ENCODE measurements at places on chromosomes 13 and 19.

GRCh38 chr13:38376546-38376945 lies 26.9 kb downstream of the UFM1 start:
- no peak for DNase-seq

DNA sequence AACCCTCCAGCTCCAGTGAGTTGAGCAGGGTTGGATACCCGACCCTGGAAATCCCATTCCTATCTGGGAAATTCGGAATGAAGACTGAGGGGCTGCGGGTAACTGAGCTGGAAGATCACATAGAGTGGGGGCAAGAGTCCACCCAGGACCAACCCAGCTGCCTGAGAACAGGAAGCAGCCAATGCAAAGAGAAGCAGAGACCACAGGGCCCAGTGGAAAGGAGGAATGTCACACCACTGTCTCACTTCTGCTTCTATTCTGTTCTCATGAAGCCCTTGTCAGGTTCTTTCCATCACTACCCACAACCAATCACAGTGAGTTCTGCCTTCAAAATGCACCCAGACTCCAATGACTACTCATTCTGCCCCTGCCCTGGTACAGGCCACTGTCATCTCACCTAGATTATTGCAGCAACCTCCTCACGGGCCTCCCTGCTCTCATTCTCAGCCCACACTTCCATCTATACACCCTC lies 15.3 kb downstream of the DYRK1B start:
- DNase-seq: no peak

GRCh38 chr13:40172878-40173277 lies 493.6 kb downstream of the FOXO1 start:
- no peak for DNase-seq

DNA sequence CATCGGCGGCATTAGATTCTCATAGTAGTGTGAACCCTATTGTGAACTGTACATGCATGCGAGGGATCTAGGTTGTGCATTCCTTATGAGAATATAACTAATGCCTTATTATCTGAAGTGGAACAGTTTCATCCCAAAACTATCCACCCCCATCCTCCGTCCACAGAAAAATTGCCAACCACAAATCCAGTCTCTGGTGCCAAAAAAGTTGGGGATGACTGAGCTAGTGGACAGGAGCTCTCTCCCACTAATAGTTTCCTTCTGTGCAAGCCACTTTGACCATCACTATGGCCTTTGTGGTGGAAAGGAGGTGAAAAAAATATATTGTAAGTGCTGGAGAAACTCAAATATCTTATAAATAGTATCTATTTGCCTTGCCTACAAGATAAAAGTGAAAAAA lies 857.8 kb downstream of the DIAPH3 start:
- DNase-seq: no peak

DNA sequence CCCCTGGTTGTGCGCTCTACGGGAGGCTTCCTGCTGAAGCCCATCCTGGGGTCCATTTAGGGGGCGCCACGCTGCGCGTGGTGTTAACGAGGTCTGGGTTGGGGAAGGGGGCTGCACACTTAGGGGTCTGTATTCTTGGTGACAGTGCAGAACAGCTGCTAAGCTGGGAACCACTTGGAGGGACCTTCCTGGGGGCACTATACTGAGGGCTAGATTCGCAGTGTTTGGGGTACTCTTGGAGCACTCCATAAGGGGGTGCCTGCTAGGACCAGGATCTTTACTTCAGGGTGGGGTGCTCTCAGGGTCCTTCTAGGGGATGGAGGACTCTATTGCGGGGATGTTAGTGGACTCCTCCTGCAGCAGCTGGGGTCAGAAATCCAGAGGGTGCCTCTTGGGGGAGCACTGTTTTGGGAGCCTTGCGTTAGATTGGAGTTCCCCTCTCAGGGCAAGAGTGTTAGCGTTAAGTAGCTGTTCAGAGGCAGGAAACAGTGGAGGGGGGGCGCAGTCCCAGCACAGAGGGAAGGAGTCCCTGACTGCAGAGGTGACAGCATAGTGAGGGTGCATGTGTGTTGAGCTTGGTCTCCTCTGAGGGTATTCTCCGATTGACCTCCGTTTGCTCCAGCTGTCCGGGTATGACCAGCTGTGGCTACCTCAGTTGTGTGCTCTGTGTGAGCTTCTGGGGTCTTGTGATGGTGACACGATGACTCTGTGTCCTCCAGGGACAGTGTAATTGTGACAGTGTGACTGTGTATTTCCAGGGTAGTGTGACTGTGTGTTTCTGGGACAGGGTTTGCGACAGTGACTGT lies 1.1 kb downstream of the PDE4A start:
- peak; percentile 60 for DNase-seq

- peak; percentile 78 for DNase-seq
Observed at GRCh38 chr19:13099073-13099999, 3.3 kb downstream of the LYL1 start.

GRCh38 chr19:35608251-35608650 lies 4.3 kb upstream of the HAUS5 start:
- peak; percentile 76 for DNase-seq

GRCh38 chr13:24927810-24928404 lies 163.9 kb downstream of the RNF17 start:
- no peak for DNase-seq

GRCh38 chr19:10861103-10861651 lies 10.2 kb upstream of the CARM1 start:
- DNase-seq: peak; percentile 68

GRCh38 chr19:41849067-41849466 lies 4.2 kb downstream of the DMRTC2 start:
- no peak for DNase-seq

DNA sequence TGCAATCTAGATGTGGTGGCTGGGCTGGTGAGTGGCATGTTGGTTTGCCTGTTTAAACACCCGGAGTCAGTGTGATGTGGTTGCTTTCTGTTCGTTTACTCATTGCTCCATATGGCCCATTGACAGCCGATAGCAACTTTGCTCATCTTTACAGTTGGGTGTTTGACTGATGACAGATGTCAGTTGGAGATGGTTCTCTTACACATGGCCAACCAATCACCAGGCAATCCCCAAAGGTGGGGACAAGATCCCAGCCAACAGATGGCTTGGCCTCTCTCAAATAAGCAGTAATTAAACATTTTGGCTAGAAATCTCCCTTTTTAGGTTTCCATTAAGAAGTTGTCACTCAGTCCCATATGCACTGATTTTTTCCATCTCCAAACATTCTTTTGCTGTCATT lies 497.1 kb upstream of the ARGLU1 start:
- no peak for DNase-seq

DNA sequence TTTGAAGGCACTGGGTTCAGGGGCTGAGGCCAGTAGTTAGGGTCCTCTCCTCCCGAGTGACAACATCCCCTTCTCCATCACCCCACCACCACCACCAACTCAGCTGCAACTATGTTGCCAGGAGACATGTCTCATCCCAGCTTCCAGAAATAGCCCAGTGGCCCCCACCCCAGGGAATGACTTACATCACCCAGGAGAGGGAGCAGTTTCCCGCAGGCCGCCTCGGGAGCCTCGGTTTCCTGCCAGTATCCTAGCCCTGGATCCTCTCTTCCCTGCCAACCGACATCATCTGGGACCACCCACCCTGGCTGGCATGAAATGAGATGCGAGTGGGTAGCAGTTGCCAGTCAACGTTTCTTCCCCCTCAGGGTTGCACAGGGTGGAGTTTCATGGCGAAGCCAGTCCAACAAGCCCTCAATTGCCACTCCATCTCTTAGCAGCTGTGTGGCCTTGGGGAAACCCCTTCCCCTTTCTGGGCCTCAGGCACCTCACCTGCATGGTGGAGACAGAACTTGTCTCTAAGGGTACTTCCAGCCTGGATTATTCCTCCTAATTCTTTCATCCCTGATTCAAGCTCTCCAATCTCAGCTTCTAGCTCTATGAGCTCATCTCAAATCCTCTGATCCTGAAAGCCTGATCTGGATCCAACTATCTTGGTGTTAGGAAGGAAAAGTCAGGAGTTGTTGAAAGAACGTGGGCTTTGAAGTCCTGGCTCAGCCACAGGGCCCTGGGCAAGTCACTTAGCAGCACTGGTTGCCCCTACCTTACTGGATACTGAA lies 3.9 kb upstream of the GSK3A start:
- DNase-seq: no peak

DNA sequence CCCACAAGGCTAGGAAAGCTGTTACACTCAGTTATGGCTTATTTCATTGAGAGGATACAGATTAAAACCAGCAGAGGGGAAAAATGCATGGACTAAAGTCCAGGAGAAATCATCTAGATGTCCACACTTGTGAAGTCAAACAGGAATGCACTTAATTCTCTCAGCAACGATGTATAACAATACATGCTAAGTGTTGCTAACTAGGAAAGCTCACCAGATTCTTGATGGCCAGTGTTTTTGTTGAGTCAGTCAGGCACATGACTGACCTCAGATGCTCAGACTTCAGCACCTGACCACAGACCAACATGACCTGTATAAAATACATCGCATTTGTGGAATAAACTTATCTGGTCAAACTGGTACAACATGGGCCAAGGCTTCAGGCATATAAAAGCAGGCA lies 470.2 kb upstream of the PRR20A start:
- DNase-seq: no peak

- DNase-seq: no peak
Observed at GRCh38 chr19:50558449-50558848, 9.8 kb downstream of the LRRC4B start.

- DNase-seq: no peak
Observed at GRCh38 chr13:44313674-44314073, 60.0 kb upstream of the SERP2 start.

GRCh38 chr13:69461397-69461796 lies 646.2 kb upstream of the ATXN8OS start:
- no peak for DNase-seq

- DNase-seq: no peak
Observed at GRCh38 chr13:102710261-102710679, 15.4 kb upstream of the METTL21C start.
